ENCODE measurements at places on chromosomes 6 and 20.

- DNase-seq, result no peak
Observed at GRCh38 chr20:62550087-62550632, 74.4 kb upstream of the GATA5 start.

- no peak for DNase-seq
Observed at GRCh38 chr6:87100216-87100615, 5.3 kb upstream of the CGA start.

- DNase-seq, result peak; percentile 74
Observed at GRCh38 chr20:59933849-59934585, 580 bp upstream of the SYCP2 start.

DNA sequence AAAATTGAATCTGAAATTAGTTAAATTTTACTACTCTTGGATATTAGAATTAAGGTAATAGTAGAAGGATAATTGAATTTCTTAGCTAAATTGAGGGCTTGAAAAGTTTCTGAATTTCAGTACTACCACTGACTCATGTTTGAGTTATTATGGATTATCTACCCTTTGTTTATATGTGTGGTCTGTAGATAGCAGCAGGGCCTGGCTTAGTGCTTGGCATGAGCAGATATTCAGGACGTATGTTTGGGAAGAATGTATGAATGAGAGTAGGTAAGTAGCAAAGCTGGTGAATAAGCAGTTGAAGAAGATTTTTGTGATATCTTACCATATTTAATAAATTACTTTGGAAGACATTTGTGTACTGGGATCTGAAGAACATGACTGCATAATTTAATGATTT is 152.7 kb downstream of the MACROD2 start:
- DNase-seq, result no peak

DNA sequence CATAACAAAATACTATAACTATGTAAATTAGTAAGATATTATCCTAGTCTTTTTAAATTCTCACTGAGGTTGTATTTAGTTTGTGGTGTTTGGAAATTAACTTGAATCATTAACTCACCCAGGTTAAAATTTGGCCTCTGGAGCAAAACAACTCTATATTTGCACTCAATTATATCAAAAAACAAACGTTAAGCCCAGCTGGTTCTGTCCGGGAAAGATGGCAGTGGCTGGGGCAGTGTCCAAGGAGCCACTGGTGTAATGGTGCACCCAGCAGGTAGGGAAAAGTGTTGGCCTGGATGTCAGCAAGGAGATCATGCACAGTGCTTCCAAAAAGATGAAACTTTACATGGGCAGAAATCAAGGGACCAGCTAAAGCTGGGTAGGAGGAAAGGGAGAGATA is 285.3 kb upstream of the CITED2 start:
- DNase-seq, result no peak

- no peak for DNase-seq
Observed at GRCh38 chr6:170102038-170102437, 188.8 kb downstream of the DLL1 start.

GRCh38 chr6:6610031-6610591 is 21.6 kb downstream of the LY86 start:
- DNase-seq, result no peak

DNA sequence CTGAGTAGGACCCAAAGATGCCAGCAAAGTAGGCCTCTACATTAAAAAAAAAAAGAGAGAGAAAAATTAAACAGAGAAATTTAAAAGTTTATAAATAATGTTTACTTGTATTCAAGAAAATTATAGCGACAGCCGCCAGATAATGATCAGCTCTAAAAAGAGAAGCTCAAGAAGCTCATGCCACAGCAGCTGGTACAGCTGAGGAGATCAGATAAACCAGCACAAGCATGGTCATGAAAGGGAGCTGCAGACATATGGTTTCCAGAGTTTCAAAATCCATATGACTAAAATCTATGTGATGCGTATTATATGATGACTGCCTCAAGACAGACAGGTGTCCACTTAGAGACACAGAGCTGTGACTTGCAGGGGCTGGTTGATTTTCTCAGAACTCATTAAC is 13.6 kb upstream of the HLA-C start:
- DNase-seq, result no peak

DNA sequence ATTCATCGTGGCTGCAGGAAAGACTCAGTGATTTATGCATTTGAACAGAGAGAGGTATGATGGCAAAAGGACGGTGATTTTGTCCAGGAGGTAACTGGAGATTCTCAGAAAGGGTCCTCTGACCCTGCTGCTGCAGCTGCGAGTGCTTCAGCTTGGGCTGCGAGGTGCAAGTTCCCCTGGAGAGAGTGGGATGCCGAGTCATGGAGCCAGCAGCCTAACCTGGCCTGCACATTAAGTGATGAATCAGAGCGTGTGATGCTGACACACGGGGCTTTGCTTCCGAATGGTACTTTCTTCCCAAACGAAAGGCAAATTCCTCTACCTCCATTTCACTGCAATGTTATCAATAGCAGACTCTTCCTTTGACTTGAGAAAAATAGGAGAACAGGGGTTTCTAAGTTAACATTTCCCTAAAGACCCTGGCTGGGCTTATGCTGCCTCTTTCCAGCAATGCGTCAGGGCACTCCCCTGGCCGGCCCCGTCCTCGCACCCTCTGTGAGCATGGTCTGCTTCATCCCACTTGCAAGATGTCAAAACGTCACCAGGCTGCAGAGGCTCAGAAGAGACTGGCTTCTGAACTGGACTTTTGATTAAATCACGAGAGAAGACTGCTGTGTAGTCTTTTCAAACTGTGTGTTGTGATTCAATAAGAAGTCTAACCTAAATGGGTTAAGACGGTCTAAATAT is 628.0 kb upstream of the AGPAT4 start:
- no peak for DNase-seq

DNA sequence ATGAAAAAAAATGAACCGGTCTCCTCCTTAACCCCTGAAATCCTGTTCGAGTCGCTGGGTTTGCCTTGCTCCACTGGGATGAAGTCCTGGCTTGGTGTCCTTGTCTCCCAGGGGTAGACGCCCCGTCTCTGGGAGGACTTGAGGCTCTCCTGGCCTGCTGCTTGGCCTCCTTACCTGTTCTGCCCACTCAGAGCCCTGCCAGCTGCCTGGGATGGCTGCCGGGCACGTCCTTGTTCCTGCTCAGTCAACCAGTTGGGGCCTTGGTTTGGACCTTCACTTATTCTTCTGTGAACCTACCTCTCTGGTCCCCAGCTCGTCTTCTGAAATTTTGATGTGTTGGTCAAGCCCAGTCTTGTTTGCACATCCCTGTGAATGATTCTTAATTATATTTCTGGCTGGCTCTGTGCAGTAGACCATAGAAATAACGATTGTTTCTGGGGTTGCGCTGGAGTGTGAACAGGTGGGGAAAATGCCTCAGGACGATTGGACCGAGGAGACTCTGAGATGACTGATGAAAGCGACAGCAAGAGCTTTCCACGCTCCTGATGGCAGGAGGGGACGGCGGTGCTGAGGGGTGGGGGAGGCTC is 126.5 kb upstream of the ESR1 start:
- DNase-seq, result no peak

GRCh38 chr6:4093288-4093687 is 14.4 kb upstream of the FAM217A start:
- DNase-seq, result no peak

DNA sequence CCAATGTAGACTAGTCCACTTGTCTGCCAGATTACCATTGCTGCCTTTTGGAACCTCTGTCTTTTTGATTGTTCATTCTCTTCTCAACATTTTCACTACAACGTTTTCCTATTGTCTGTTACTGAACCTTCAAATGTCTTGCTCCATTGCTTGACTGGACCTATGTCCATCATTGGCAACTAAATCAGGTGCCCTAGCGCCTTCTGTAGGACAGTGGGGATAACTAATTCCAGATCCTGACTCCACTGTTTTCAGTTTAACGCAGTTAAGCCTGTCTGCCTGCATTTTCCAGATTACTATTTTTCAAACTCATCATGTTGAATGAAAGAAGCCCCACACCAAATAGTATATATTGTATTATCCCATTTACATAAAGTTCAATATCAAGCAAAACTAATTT is 433.6 kb downstream of the RNF144B start:
- no peak for DNase-seq

GRCh38 chr6:1584996-1585668 is 24.6 kb upstream of the FOXC1 start:
- DNase-seq, result no peak

DNA sequence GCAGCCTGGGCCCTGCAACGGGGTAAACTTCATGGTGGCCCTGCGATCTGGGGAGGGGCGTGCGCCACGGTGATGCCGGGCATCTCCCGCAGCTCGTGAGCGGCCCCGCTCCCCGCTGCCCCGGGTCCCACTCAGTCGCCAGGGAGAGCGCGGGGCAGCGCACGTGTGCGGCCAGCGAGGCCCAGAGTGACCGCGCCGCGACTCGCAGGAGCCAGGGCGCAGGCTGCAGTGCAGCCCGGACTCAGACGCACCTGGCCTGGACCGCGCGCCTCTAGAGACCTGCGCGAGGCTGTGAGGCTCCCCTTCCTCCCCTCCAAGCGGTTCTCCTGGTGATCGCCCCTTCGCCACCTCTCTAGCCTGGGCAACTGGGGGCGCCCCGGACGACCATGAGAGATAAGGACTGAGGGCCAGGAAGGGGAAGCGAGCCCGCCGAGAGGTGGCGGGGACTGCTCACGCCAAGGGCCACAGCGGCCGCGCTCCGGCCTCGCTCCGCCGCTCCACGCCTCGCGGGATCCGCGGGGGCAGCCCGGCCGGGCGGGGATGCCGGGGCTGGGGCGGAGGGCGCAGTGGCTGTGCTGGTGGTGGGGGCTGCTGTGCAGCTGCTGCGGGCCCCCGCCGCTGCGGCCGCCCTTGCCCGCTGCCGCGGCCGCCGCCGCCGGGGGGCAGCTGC is 652 bp downstream of the BMP6 start:
- DNase-seq, result no peak

DNA sequence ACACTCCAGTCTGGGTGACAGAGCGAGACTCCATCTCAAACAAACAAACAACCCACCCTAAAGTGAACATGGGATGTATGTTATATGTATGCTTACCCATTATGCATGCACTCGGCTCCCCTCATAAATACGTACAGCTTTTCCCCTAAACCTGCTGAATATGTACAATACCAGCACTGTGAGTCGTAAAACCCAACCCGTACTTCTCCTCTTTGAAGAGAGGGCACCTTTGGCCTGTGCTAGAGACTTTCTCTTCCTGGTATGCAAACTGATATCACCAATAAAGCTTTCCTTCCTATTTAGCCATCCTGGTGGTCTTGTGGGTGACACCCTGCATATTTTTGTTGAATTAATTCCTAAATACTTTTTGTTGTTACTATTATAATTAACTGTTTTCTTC is 51.3 kb downstream of the VSTM2L start:
- DNase-seq, result no peak

- no peak for DNase-seq
Observed at GRCh38 chr6:24358219-24358821, 461 bp upstream of the DCDC2 start.

GRCh38 chr6:96787846-96788580 is 49.3 kb downstream of the GPR63 start:
- no peak for DNase-seq

GRCh38 chr6:88730611-88731011 is 232.8 kb downstream of the RNGTT start:
- DNase-seq, result peak; percentile 60

DNA sequence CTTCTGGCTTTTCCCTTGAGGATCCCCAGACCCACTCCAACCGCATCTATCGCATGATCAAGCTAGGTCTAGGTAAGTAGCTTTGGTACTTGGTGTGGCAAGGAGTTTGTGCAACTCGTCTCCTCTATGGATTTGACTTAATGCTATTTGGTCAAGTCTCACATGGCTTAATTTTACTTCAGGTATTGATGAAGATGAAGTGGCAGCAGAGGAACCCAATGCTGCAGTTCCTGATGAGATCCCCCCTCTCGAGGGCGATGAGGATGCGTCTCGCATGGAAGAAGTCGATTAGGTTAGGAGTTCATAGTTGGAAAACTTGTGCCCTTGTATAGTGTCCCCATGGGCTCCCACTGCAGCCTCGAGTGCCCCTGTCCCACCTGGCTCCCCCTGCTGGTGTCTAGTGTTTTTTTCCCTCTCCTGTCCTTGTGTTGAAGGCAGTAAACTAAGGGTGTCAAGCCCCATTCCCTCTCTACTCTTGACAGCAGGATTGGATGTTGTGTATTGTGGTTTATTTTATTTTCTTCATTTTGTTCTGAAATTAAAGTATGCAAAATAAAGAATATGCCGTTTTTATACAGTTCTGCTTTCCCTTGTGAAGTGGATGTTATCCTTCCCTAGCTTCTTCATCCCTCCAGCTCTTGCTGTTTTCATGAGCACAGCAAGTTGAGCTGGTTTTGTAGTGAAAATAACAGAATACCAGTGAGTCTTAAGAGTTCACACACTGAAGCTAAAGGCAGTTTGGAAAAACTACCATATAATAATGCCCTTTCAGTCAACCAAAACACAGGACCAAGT is 3.8 kb downstream of the SLC35B2 start:
- peak; percentile 43 for DNase-seq

GRCh38 chr6:29183594-29183993 is 12.9 kb downstream of the OR2J2 start:
- DNase-seq, result no peak

DNA sequence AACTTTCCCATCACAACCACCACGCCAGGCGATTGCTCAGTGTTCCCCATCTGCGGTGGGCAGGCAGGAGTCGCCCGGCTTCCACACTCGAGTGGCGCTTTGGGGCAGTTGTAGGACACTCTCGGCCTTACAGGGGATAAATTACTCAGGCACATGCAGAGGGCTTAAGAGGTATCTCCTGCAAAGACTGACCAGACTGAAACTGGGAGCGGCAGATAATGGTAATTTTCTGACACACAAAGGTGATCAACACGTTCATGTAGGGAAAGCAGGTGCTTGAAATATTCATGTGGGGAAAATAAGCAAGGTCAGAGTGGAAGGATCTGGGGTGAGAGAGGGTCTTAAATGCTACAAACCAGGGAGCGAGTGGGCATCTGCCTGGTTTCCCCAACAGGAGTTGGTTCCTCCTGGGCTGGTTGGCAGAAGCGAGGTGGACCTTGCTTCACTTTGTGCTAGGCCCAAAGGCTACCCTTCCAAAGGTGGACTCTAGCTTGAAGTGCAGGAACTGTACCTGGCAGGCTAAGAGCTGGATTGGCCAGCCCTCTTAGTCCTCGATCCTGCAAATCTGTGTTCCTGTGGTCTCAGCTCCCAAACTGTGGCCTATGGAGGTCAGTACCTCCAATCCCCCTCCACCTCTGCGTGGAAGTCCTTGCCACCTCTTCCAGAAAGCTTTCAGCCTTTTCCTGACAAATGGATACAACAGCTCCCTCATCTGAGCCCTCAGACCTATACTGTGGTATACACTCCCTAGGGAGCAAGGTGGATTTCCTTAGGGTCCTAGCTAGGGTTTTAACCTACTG is 16.7 kb downstream of the PLAGL2 start:
- no peak for DNase-seq

DNA sequence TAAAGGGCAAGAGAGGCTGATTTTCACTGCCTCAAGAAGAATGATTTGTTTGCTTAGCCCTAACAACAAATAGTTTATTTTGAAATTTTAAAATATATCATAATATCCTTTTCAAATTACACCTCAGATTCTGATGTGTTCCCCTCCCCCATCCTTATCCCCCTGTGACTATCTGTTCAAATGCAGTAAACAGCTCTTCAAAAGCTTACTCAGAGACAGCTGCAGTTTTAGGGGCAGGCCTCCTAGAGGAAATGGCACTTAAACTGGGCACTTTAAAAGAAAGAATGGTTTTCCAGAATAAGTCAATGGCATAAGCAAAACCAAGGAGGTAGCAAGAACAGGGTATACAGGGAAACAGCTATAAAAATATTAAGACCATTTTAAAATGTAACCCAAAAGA is 118.6 kb upstream of the UST start:
- DNase-seq, result no peak

Data from fibroblast of skin of scalp (primary cell).